Activated CD4-positive, alpha-beta T cell treated with anti-CD3 and anti-CD28 coated beads, Interleukin-2, amount 50 U/mL, for 4 hours (primary cell): ENCODE measurements at places on chromosomes 4 and X.

GRCh38 chrX:16718824-16719333 is 533 bp upstream of the SYAP1 start:
- DNase-seq: no peak

DNA sequence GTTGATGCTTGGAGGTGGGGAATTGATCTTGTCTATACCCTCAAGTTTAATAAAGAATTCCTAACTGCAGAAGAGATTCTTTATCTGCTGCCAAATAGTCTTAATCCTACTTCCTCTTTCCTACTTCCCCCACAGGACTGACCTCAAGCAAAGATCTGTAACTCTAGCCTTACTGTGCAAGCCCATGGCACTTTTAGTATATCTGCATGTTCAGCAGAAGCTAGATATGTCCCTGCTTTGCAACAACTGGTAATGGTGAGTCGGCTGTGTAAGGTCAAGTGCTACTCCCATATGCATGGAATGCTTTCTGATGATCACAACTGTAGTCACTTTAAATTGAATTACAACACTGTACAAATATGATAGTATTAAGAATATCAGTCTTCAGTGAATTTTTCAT is 26.3 kb upstream of the PDS5A start:
- no peak for DNase-seq

- DNase-seq: no peak
Observed at GRCh38 chr4:74931376-74931775, 1.5 kb upstream of the PARM1 start.

- no peak for DNase-seq
Observed at GRCh38 chr4:15428611-15429010, 778 bp downstream of the C1QTNF7 start.

DNA sequence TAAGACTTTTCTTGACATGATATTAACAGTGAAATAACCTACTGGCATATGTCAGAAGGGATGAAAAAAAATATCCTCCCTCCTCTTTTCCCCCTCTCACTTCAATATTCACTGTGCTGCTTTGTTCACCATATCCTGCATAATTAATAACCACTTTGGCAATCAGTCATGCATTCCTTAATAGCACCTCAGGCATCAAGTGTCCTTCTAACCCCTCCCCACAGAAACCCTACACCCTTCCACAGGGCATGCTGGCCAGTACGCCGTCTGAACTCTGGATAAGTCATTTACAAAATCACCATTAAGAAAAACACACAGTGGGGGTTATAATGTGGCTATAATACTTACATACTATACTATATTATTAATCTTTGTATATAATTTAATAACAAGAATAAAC is 165.9 kb downstream of the PDGFC start:
- no peak for DNase-seq
